ENCODE measurements at places on chromosomes 11 and 22.

DNA sequence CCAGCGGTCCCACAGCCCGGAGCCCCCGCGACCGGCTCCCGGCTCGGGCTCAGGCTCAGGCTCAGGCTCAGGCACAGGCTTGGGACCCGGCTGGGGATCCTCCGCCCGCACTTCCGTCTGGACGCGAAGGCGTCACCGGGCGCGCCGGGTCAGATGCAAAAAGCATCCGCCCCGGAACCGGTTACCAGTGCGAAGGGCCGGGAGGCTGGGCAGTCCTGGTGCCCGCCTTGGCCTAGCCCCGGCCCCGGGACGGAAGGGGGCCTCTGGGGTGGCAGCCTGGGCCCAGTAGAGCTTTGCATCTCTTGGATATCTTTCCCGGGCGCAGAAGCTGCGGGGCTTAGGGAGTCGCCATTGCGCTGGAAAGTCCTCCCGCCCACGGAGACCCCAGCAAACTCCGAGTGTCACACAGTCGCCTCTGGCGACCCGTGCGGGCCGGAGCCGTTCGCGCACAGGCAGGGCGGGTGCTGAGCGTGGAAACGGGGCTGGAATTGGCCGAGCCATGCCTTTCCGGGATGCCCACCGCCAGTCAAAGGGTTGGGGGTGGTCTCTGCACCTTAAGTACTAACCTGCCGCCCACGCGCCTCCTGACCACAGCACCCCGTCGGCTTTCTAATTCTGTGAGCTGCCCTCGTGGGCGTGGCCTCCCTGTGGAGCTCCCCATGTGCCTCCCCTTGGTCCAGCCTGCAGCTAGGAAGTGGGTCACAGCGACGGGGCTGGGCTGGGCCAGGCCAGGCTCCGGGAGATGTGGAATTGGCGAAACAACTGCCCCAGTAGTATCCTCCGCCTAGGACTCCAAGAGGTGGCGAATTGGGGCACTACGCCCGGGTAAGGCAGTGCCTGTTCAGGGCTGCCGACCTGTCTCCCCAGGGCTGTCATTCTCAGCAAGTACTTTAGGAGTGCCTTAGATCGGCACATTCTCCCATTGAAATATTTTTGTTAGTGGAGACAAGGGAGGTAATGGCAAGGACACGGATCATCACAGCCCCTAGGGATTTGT lies at the start of gene TMEM9B:
Gene TMEM9B (minus strand): TSS at position 119 of the 997 bp plus-strand sequence. CDS start 129 bp downstream, outside the sequence.
- peak; percentile 77 for DNase-seq

- no peak for DNase-seq
These were observed 197.1 kb downstream of the ETS1 start for GRCh38 chr11:128390246-128390645.

- DNase-seq: no peak
These were observed 62.0 kb downstream of the RRM1 start for GRCh38 chr11:4156571-4156970.

- peak; percentile 40 for DNase-seq
These were observed 133.5 kb downstream of the CD44 start for GRCh38 chr11:35272391-35272902.

- no peak for DNase-seq
These were observed 981.6 kb upstream of the FAT3 start for GRCh38 chr11:91243051-91243450.

GRCh38 chr11:35736952-35737351 lies 74.4 kb downstream of the TRIM44 start:
- DNase-seq: no peak

- DNase-seq: no peak
These were observed 14.7 kb upstream of the PTS start for GRCh38 chr11:112211536-112211935.

DNA sequence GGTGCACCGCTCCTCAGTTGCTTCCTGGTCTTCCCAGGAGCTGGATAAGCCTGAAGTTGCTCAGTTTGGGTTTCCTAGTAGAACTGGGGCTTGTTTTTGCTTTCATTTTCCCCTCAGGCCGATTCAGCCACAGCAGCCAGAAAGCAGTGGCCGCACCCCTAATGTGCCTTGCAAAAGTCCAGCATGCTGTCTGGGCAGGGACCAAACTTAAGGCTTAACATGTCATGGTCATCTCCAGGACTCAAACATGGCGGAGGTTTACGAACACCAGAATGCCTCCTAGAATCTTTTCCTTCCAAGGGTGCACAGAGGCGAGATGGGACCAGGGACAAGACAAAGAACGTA lies 2.5 kb downstream of the GNG3 start:
- DNase-seq: no peak

DNA sequence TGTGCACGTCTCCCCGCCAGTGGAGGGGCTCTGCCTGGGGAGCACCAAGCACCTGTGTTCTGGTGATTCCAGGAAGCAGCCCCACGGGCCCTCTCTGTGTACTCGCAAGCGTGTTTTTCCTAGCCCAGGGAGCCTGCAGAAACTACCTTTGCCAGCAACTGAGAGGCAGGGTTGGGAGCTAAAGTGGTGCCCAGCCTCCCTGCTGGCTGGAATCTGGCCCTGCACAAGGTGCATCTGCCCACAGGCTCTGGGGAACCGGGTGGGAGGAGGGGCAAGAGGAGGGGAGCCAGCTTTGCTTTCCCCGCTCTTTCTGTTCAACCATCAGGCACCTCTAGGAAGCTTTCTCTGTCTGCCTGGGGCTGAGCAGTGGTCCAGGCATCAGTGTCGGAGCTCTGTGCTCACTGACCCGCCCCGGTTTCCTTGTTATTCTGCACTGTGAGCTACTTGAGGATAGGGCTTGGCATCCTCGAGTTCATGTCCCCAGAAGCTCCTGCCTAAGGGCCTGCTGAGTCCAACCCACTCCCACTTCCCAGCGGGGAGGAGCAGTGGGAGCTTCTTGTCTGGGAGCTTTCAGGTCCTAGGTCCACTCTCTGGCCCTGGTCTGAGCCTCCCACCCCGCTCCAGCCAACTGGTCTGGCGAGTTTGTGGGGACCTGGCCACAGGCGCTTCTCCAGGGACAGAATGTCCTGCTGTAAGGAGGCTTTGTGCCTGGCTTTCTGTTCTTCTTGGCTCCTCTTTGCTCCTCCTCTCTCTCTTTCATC lies 14.9 kb downstream of the DAGLA start:
- no peak for DNase-seq

DNA sequence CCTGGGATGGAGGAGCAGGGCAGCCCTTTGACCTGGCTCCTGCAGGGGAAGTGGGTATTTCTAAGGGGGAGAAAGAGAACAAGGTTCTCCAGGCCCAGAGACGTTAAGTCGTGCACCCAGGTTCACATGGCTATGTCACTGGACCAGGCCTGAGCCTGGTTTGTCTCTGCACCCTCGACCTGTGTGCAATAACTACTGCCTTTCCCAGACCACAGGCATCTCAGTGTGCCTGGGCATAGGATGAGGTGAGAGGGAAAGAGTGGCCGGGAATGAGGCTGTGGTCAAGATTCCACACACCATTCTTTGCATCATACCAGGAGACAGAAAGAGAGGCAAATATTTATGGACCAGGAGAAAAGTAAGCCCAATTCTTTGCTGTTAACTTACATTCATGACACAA lies 66.8 kb downstream of the PRR5L start:
- DNase-seq: no peak

- no peak for DNase-seq
These were observed 94.1 kb downstream of the KCNQ1 start for GRCh38 chr11:2538951-2539350.

DNA sequence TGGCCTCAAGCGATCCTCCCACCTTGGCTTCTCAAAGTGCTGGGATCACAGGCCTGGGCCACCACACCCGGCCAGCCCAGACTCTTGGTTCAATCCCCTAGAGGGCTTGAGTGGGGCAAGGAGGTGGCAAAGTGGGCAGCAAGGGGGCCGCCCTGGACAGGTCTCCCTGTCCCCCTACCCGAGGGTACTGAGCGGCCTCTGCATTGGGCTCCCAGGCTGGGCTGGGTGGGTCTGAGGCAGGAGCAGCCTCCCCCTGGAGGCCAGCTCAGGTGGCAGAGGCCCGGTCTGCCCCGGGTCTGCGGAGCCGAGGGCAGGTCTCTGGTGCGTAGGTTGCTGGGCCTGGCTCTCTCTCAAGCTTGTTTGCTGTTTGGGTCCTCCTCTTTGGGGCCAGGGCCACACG lies 22.4 kb upstream of the CCDC188 start:
- no peak for DNase-seq

GRCh38 chr11:86559311-86559945 lies 113.0 kb downstream of the ME3 start:
- DNase-seq: no peak

GRCh38 chr22:47215851-47216250 lies 453.4 kb downstream of the TBC1D22A start:
- DNase-seq: no peak

DNA sequence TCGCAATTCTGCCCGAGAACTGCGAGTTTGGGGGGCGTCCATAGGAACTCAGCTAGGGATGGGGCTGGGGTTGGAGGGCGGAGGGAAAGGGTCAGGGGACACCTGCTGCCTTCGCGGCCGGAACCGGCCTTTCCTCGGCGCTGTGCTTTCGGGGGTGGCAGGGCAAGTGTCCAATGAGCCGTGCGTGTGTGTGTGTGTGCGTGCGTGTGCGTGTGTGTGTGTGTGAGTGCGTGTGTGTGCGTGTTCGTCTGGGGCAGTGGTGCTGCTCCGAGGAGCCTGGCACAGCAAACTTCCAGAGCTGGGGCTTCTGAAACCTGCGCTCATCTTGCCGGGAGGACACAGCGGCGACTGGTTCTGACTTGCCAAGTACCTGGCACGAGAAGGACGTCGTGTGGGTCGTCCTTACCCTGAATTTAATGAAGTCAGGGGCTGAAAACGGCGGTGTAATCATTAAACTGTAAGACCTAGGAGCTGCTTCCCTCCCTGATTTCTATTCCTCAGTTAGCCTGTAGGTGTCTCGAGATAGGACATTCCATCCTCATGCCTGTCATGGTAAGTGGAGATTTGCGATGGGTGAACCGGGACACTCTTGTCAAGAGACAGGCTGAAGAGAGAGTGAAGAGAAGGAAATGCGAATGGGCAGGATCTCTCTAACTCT lies 27.0 kb upstream of the AMOTL1 start:
- DNase-seq: no peak

DNA sequence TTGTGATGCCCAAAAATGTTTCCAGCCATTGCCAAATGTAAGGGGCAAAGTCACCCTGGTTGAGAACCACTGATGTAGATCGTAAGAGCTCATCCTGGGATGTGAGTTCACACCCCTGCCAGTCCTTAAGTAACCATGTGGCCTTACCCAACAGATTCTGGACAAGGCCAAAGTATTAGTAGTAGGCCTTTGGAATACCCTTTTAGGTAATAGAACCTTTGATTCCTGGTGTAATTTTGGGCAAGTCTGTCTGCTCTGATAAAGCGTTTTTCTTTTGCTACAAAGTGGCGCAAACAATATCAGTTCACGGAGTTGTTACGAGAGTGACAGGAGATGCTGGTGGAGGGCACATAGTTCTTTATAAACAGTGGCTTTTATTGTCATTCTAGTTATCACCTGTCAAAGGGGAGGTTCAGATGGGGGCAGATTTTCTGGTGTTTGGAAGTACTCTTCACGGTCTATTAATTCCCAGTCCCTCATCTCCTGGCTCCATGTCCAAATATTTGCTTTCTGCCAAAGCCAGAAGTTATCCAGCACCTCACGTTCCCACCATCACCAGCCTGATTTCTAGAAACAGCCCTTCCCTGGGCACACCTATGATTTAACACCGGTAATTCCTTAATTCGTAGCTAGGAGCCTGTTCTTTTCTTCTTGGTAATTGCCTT lies 73.8 kb upstream of the CRYBB3 start:
- no peak for DNase-seq

DNA sequence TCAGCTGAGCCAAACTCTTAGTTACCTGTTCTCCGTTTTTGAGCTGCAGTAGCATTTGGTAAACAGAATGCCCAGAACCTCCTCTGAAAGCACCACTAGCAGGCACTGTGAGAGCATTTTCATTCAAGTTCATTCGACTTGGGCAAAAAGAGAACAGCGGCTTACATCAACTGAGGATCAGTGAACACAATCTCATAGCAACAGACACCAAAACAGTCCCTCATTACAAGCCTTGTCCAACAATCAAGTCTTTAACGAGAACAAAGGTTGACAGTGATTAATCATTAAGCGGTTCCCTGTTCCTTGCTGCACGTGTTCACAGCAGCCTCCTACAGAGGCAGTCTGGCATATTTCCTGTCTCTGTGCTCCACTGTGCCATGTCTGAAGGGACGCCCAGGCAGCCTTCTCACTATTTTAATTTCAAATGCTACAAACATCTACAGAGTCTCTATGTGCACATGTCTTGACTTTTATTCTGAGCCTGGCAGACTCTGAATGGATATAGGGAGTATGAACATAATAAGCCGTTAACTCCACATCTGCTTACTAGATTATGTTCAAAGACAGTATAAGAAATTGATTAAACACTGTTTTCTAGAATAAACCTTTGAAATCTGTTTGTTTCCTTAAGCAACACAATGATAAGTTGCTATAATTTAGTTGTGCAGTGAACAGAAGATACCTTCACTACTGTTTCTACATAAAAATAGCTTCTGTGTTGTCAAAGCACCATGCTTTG lies 88.3 kb upstream of the MTMR2 start:
- no peak for DNase-seq

GRCh38 chr11:35056391-35057093 lies 82.4 kb upstream of the CD44 start:
- DNase-seq: no peak

GRCh38 chr11:7511401-7511800 lies 2.4 kb upstream of the PPFIBP2 start:
- no peak for DNase-seq

GRCh38 chr22:42271191-42271813 lies 849 bp upstream of the TCF20 start:
- no peak for DNase-seq

DNA sequence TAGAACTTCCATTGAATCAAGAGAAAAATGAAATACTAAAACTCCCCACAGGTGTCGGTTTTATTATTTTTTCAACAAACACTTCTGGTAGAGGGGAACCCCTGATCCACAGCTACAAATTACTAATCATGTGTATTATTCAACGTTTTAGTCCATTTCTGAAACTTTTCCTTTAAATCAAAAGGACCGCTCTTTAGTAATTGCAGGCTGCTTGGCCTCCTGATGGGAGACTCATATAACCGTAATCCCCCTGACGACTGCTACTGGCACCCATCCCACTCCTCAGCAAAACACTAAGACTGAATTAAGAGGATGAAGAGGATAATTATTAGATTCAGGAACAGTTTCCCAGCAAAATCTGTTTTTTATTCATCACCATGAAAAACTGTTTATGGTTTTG lies 46.4 kb downstream of the PAX6 start:
- no peak for DNase-seq

DNA sequence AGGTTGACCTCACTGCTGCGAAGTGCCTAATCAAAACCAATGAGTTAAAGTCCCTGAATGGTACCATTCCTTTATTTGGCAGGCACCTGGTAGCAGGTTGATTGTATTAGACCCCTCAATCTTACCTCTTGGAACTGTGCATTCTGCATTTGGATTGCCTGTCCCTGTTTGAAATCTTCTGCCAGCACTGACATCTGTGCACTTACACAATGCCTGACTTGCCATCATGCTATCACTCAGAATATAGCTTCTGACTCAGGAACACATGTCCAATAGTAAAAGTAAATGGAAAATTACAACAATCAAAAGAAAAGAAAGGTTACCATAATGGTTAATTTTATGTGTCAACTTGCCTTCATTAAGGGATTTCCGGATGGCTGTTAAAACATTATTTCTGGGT lies 366.0 kb upstream of the PDGFD start:
- no peak for DNase-seq

Data from activated CD8-positive, alpha-beta memory T cell treated with anti-CD3 and anti-CD28 coated beads for 48 hours (primary cell).